ENCODE measurements at places on chromosomes 2 and 18. TPM values are rescaled to one million over a fixed set of nuclear protein-coding genes. Genes with fewer than 3 reads are reported as not detected.

Gene POTEI
- not detected for total RNA-seq

Gene FBLN7
- total RNA-seq = 1.4 TPM

Gene ATP9B
- 19.6 TPM for total RNA-seq

Gene OTOS
- total RNA-seq = not detected
